ENCODE measurements at places on chromosomes 3 and 15.

- DNase-seq, result no peak
Measured at GRCh38 chr15:78204351-78205309, 29.7 kb downstream of the ACSBG1 start.

DNA sequence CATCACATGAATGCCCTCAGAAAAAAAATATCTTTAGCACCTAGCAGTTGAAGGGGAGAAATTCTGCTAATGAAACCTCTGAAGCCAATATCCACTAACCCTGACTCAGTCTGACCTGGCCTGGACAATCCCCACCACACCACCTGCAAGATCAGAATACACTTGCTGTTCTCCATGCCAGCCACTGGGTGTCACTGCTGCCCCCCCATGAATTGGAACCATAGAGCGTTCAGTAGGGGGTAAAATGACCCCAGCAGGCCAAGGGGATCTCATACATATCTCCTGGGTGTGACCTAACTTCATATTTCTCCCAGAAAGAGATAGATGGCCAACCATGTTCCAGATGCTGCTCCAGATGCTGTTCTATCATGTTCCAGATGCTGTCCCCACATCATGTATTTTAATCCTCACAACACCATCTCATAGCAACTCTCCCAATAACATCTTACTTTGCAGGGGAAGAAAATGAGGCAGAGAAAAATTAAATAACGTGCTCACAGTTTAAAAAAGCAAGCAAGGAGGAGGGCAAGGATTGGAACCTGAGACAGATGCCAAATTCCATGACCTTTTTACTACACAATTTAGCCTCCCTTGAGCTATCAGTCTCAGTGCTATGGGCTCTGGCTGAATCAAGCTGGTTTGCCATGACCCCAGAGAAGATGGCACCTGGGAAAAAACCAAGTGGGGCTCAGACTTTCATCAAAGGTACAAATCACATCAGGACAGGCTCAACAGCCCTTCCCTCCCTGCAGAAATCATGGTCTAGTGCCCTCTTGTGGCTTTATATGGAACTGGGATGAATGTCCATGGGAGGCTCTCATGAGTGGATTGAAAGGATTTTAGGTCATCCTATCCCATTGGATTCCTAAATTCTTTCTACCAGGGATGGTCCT lies 12.4 kb downstream of the NTRK3 start:
- no peak for DNase-seq

DNA sequence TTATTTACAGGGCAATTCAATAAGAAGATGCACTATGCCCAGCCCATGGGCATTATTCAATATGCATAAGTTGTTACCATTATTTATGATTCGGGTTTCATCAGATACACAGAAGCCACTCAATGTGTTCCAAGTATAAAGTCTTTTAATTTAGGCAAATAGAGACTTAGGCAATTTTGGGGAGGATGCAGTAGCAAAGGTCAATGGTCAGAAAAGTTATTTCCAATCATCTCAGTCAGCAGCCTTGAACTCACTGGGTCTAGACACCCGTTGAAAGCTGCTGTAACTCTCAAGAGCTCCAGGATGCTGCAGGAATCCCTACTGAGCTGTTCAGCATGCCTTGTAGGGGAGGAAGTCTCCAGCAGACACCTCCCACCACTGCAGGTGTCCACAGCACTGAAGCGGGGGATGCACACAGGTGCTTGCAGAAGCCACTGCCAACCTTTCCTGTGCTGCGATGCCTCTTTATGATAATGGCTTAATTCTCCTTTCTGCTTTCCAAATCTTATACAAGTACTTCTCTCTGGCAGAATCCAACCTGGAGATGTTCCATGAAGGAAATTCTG lies 155.0 kb upstream of the SUCLG2 start:
- DNase-seq, result no peak

- DNase-seq, result no peak
Measured at GRCh38 chr15:68672781-68673205, 94.0 kb downstream of the CORO2B start.

GRCh38 chr3:71949442-71949841 lies 164.5 kb upstream of the PROK2 start:
- DNase-seq, result no peak

DNA sequence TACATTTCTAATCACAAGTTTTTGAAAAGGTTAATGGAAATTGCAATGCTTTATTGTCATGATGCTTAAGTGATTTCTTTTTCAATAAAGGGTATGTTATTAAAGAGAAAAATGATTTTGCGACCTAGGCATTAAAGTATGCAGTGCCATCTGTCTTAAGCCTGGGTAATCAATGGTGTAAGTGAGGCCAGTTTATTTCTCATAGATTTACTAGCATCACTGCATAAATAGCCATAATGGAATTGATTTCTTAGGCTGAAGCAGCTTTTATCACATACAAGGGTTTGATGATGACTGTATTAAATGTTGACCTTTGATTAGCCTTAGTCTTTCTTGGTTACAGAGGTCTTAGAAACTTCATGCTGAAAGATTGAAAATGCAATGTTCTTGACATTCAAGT lies 347.4 kb downstream of the FEZF2 start:
- DNase-seq, result no peak

DNA sequence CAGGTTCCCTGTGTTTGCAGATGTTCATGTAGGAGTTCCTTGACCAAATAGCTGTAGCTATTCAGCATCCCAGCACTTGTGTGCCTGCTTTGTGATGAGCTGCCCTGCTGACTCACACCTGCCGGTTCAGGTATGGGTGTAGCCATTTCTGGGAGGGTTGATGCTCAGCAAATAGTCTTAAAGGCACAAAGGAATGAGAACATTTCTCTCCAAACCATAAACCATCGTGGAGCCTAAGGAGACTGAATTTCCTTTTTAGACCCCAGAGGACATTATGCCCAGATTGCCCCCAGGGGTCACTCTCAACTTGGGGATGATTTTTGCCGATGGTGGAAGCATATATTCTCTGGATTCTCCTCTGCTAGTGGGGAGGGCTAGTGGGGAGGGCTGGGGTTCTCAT lies 80.6 kb downstream of the ADAMTSL3 start:
- DNase-seq, result no peak

DNA sequence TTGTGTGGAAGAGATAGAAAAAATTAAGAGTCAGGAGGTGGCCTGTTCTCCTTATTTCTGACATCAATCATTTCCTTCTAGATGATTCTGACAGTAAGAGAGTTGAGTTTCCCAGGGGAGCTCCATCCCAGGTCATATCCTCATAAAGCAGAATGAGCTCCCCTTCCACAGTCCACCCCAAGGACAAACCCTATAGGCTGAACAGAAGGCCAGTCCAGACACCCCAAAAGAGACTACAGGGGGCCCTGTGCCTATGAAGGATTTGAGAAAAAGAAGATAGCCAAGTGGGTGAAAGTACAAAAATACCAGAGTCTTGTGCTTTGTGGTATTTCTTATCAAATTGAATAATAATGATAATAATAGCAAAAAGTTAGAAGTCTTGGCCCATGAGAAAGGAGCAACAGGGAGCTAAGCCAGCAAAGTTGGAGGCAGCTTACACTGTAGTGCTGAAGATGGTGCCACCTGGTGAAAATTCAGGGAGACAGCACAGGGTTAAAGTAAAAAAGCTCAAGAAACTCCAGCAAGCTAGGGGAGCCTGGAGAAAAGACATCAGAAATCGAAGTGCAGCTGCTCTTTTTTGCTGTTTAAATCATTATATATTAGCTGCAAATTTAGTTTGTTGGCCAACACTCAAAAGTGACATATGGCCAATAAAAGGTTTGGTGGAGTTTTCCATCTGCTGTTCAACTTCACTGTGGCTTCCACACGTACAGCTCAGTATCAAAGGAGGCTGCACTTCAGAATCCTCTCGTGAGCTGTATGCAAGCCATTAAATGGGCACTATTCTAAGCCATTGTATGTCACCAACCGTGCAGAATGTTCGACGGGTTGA lies 35.8 kb upstream of the SLC24A5 start:
- DNase-seq, result no peak

- no peak for DNase-seq
Measured at GRCh38 chr15:79641841-79642240, 209.7 kb downstream of the MINAR1 start.

All from activated T-cell treated with anti-CD3 and anti-CD28 coated beads for 24 hours (primary cell).